ENCODE measurements at places on chromosomes 12 and 14.

DNA sequence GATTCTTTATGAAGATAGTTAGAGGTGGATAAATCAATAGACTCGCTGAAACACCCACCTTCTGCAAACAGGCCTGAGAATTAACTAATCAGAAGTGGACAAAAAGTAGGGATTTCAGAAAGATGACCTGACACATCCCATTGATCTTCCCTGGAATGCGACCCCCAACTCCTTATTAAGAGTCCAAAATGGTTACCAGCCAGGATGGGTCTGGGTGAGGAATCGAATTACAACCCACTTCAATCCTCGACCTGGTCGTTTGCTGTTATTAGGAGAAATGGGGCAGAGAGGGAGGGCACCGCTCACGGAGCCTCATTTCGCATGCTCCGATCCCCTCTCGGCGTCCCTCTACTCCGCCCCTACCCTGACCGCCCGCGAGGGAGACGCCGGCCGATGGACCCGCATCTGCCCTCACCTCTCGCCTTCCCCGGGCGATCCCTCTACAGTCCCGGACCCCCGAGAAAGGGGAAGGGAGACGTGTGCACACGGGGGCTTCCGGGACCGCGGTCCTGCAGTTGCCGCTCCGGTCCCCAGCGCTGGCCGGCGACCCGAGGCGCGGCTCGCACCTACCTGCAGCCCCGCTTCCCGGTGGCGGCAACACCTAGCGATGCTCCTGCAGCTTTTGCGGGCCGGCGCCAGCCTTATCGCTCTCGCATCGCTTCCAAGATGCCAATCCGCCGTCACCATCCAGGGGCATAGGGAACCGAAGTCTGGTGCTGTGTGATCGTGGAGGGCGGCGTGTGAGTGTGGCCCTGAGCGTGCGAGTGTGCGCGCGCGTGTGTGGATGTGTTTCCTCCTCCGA lies 69.3 kb upstream of the USP15 start:
- no peak for DNase-seq

DNA sequence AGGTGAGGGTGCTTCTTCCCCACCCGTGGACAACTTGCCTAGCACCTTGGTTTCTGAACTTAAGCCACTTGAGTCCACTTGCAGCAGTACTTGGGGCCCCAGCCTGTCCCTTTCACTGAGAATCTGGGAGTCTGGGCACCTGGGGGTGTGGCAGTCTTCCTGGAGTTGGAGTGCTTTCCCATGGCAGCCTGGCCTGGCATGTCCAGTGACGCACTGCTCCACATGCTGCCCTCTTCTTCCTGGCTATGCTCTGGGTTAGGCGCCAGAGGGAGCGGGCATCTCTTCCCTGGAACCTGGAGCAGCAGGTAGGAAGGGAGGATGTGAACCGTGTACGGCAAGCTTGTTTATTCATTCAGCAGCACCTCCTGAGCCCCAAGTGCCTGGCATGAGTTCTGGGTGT lies 76.4 kb downstream of the PAPOLA start:
- no peak for DNase-seq

DNA sequence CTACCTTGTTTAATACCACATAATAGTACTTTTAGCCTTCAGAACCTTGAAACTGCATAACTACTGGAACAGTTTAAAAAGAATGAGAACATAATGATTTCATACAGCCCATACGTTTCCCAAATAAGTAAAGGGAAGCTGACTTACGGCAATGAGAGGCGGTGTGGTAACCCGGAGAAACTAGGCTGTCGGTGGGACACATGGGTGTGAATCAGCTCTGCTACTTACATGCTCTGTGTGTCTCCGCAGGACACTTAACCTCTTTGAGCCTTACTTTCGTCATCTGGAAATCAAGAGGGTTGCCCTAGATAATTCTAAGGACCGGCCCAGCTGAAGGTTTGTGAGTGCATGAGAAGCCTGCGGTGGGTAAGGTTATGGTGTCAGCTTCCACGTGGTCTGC lies 49.3 kb upstream of the PLEKHG3 start:
- DNase-seq: no peak

DNA sequence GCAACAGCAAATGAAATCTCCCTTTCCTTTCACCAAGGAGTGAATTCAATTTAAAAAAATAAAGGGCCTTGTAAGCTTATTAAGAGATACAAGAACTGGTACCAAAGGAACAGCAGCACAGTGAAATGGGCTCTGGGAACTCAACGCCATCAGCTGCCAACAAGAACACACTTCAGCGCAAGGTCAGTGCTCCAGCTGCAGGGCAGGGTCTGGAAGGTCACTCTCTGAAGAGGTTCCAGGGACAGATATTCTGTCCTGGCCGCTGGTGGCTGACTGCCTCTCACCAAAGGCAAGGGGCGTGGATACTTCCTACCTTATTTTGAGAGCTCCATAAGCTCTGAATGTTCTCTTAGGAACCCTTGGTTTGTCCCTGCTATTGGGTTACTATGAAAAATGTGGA lies 186.6 kb downstream of the CALM1 start:
- no peak for DNase-seq

DNA sequence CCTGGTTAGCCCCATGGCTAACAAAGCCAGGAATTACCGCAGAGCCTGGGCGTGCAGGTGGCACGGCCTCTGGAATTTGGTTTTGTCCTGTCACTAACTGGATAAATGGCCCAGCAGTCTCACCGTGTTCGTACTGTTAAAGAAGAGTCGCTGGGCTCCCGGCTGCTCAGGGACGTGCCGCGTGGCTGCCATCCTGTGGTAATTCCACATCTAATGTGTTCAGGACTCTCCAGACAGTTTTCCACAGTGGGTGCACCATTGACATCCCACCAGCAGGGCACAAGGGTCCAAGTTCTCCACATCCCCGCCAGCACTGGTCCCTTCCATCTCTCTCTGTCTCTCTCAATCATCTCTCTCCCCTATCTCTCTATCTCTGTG lies 19.6 kb downstream of the NOC4L start:
- no peak for DNase-seq

GRCh38 chr12:1837541-1838204 lies 17.3 kb downstream of the LRTM2 start:
- DNase-seq: no peak

GRCh38 chr14:50932592-50933495 lies 11.4 kb downstream of the PYGL start:
- no peak for DNase-seq

GRCh38 chr12:65470256-65470655 lies 191.8 kb downstream of the MSRB3 start:
- no peak for DNase-seq

- no peak for DNase-seq
Measured at GRCh38 chr14:89958966-89959365, 3.2 kb downstream of the TDP1 start.

- no peak for DNase-seq
Measured at GRCh38 chr14:33866425-33867088, 84.3 kb downstream of the EGLN3 start.

DNA sequence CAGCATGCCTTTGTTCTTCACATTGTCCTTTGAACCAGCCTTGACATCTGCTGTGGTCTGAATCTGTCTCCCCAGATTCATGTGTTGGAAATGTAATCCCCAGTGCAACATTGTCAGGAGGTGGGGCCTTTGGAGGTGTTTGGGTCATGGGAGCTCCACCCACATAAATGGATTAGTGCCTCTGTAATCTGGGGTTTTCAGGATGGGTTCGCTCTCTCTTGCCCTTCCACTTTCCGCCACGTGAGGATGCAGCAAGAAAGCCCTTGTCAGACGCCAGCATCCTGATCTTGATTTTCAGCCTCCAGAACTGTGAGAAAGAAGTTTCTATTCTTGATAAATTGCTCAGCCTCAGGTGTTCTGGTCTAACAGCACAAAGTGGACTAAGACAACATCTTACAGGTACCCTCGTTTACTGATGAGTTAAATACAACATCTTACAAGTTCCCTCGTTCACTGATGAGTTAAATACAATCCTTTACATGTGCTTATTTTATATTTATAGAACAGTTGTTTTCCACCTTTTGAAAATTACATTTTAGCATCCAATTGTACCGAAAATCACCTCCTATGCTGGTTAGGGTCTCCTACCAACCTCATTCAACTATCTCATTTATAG lies 54.4 kb upstream of the RIMBP2 start:
- DNase-seq: no peak

- no peak for DNase-seq
Measured at GRCh38 chr12:56071648-56072047, 8.3 kb upstream of the ERBB3 start.

Measured in urothelium cell line (cell line).